DMS 273 treated with DMSO at 0.1 percent for 48 hours (cell line): ENCODE measurements at places on chromosomes 12 and 14.

DNA sequence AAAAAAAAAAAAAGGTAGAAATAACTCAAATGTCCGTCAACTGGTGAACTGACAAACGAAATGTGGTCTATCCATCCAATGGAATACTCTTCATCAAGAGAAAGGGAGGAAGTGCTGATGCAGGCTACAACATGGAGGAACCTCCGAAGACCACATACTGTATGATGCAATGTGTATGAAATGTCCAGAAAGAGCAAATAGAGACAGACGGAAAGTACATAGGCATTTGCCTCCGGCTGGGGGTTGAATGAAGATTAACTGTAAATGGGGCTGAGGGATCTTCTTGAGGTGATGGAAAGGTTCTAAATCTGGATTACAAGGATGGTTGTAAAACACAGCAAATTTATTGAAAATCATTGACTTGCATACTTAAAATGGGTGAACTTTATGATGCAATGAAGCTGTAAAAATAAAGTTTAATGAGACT is 35.4 kb downstream of the DLK1 start:
- no peak for DNase-seq

DNA sequence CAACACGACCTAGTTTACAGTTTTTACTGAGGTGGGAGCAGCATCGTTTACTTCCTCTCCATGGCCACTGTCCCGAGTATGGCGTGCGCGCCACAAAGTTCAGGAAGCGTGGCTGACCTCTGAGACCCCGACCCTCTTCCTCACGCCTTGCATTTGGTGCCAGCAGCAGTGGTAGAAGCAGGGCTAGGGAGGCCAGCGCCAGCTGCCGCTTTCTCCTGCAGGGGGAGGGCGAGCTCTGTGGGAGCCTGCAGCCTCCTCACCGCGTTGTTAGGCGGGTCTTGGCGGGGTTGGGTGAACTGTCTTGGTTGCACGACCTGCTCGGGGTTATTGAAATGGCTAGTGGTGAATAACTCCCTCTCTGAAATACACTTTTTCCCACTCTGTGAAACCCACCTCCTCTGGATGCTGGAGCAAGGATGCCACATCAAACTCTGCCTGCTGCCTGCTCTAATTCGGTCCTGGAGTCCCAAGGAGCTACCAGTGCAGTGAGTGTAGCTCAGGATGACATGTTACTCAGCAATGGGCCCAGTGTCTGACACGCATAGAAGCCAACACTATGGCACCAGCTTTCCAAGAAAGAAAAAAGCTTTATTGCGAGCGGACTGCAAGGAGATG is 22.3 kb upstream of the TDRD9 start:
- DNase-seq: no peak

DNA sequence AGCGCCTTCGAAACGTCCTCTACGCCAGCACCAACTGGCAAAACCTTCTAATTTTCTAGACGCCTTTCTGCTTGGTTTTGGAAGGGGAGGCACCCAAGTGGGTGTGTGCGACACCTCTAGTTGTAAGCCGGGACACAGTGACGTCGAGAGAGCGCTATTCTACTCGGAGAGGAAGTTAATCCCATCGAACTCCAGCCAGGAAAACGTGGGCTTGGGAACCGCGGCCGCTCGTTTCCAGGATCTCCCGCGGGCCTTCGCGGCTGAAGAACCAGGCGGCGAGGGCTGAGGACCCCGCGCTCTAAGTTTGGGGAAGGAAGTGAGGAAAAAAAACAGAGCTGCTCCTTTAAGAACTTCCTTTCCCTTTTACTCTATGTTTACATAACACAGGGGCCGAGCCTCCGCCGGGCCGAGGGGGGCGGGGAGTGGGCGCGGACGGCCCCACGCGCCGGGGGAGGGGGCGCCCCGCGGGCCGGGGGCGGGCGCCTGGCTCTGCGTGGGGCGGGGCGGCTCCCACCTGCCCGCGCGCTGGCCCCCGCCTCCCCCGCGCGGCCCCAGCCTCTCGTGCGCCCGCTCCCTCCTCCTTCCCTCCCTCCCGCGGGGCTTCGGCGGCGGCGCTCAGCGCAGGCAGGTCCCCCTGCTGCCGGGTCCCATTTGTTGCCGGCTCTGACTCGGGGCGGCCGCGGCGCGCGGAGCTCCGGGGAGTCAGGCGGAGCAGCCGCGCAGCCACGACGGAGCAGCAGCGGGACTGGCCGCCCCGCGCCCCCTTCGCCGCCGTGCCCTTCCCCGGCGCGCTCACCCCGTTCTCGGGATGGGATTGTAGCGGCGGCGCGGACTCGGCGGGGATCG is at the start of gene PELI2:
Gene PELI2 (plus strand): TSS at position 647 of the 846 bp plus-strand sequence. CDS start 250 bp downstream, outside the sequence.
- peak; percentile 66 for DNase-seq

DNA sequence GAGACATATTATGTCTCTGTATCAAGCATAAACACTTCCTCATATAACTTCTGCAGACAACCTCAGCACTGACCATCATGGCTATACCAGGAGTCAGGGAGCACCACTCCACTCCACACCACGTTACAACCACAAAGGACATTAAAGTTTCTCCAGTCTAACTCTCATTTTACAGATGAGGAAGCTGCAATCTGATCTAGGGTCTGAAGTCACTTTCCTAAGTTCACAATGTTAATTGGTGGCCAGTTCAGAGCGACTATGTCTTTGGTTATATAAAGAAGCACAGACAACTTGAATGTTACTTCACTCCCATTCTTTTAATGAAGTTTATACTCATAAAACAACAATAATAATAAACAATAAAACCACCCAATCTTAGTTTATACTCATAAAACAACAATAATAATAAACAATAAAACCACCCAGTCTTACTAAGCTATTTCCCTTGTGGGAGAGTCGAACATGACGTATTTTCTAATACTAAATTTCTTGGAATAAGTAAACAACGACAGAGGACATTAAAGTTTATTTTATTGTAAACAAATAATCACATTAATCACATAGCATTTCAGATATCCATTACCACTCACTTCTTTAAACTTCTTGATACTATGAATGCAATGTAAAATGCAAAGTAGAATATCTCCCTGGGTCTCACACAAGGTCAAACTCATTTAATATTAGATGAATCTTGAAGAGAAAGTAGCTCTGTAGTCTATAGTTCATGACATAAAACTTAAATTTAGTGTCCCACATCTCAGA is 72.4 kb upstream of the SSTR1 start:
- DNase-seq: no peak

GRCh38 chr12:14811486-14811885 is 2.5 kb downstream of the SMCO3 start:
- no peak for DNase-seq

DNA sequence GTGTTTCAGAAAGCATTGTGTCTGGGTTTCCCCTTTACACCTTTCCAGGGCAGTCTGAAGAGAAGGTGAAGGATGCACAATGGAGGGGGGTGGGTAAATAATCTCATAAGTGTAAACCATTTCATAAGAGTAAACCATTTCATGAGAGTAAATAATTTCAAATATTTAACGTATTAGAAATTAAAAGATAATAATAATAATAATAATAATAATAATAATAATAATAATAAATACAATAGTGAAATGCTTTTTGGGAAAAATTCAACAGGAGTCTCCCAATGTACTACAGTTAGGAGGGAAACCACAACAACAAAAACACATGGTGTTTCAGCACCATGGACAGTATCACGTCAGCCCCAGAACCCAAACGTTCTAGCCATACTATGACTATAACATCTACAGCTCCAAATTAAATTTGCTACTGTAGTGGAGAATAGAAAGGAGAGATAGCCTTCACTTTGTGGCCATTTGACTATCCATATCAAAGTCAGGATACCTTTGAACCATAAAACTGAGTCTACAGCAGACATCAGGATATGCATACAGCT is 691.8 kb downstream of the BCL11B start:
- no peak for DNase-seq

DNA sequence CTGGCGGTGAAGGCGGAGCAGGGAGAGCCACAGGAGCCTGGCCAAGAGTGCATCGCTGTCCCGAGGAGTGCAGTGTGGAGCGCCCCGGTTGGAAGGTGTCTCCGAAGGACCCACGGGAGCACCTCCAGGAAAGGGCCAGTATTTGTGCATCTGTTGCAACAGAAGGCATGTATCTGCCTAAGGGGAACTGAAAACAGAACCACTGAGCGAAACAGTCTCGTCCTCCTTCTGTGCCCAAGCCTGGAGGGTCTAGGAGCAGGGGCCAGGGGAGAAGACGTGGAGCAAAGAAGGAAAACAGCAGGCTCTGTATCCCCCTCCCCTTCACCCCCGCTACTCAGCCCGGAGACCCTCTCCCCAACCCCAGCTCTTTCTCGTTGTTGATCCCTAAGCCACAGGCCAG is 5.3 kb upstream of the LRRC10 start:
- no peak for DNase-seq

DNA sequence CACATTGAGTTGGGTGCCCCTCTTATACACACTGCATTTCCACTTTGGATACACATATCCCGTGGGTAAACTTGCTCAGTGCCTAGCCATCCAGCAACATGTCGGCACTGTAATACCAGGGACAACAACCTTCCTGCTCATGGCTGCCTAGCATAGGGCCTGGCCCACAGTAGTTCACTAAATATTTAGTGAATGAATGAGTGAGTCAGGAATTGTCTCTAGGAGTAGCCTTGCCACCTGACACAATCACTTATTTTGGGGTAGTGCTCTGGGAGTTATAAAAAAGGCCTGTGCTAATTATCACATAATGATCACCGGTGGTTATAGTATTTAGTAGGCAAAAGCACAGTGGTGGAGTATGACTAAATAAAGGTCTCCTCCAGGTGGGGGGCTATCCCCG is 8.5 kb upstream of the NUMB start:
- no peak for DNase-seq

DNA sequence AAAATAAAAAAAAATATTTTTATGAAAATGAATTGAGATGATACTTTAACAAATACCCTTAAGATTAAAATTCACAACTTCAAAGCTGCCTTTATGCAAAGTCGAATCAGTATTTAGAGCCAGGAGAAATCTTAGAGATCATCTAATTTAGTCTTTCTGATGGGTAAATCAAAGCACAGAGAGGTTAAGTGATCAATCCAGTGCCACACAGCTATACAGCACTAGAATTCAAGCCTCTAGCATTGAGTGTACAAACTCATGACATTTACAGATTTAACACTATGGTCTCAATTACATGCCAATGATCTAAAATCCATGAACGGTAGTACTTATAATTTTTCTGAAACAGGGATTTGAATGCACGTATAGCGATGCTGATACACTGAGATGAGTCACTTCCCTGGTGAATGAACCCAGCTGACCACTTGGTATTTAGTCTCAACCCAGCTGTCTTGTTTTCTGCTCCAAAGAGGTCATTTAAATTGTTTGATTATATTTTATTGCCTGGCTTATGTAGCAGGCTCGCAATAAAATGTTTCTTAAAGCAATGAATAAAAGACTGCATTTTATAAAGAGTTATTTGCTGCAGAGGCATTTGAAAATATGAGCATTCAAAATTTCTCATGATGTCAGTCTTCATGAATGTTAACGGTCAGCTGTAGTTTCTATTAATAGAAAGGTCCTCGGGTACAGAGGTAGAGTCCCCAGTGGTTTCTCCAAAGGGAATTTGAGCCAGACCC is 152.4 kb upstream of the PRICKLE1 start:
- DNase-seq: no peak

DNA sequence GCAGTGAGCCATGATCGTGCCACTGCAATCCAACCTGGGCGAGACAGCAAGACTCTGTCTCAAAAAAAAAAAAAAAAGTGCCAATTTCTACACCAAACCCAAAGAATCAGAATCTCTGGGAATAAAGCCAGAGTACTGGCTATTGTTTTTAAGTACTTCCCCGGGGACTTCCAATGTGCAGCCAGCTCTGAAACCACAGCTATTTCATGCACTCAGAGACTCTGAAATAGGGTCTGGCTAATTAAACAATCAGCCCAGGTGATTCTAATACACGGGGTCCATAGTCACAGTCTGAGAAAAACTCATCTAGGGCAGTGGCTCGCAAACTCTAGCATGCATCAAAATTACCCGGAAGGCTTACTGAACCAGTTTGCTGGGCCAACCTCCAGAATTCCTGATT is 56.3 kb downstream of the SIX6 start:
- no peak for DNase-seq

DNA sequence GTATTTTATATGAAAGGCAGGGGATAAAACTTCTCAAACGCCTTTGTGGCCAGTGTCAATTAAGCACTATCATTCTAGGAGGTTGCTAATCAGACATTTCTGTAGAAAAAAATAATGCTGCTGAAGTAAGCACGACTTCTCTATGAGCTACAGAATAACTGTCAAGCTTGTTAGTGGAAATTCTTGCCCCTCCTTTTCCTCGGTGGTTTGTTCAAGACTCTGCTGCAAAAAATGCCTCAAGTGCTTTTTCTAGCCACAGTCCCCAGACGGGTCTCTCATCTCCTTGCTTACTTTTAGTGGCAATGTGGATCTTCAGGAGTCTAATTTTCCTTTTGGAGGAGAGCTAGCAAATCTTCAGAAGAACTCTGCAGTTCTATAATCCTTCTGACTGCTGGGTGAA is 452.0 kb downstream of the FUT8 start:
- DNase-seq: no peak

DNA sequence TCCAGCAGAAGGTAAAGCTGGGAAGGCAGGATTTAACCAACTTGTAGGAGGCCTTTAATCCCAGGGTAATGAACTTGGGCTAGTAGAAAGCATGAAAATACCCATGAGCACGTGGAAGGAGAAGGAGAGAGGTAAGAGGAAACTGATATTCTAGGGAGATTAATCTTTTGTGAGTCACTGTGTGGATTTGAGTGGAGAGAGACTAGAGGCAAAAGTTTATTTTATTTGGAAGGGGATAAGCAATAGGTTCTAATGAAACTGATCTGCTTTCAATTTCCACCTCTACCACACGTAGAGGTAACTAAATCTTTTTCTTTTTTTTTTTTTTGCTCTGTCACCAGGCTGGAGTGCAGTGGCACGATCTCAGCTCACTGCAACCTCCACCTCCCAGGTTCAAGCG is 52.1 kb downstream of the PTPN21 start:
- DNase-seq: no peak

- peak; percentile 34 for DNase-seq
Measured at GRCh38 chr14:37116933-37117849, 55.2 kb downstream of the SLC25A21 start.

DNA sequence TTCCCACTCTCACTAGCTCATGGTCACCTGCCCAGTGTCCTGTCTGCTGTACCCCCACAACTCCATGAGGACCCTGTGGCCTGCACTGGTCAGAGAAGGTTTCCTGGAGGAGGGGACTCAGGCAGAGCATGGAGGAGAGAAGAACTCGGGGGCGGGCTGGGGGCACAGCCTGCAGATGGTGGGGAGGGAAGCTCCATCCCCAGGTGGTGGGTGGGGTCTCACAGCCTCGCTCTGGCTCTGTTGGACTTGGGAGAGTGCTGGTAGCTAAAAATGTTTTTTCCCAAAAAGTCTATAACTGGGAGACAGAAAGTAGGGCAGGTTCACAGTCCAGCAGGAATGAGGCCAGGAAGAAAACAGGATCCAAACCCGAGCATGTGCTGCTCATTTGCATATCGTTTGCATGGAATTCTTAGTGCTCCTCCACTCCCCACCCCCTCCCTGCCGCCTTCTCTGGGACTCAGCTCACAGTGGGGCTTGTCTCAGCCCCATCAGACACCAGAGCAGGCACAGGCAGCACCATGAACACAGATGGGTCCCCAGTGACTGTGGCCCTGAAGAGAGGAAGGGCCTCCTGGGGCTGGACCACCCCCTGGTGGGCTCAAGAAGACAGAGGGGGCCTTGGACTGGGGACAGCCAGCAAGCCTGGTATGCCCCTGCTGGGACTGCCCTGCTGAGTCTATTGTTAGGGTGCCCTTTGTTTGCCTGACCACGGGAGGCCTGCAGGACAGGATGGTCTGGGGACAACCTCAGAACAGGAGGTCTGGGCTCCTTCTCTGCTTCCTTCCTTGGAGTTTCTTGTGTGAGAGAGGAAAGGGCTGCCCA is 67.0 kb upstream of the SFSWAP start:
- no peak for DNase-seq

- DNase-seq: no peak
Measured at GRCh38 chr12:101243074-101243473, 33.0 kb upstream of the SLC5A8 start.

GRCh38 chr12:13250416-13250815 is 53.9 kb downstream of the EMP1 start:
- no peak for DNase-seq
